NCI-H345 (cell line): ENCODE measurements at places on chromosomes 13 and 19.

- peak; percentile 4 for DNase-seq
Measured at GRCh38 chr13:48738311-48738710, 84.6 kb downstream of the CYSLTR2 start.

DNA sequence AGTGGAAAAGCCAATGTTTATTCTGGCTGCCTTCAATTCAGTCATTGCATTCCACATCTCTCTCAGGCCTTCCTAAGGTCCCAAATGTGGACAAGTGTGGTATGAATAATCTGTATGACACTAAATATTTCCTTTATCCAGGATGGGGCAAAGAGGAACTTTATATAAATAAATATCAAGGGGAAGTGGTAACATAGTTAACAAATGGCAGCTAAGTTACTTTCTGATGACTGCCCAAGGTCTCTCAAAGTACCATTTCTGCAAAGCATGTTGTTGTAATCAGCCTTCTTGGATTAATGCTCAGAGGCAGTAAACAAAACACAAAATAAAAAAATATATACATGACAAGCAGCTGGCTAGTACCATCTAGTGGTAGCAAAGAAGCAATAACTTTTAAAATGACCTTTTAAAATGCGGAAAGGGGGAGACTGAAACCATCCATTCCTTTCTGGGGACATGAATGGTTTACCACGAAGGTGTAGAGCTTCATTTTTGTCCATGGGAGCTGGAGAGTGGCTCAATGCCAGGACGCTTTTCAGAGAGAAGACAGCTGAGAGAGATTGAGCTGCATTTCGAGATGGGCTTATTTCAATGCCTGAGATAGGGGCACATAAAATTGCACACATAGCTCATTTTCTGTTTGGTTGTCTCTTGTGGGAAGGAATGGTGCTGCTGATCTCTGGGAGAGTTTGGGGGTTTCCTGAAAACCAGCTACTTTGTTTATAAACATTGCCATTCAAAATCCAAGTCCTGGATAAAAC lies 259.2 kb downstream of the RFC3 start:
- peak; percentile 23 for DNase-seq

- DNase-seq = peak; percentile 65
Measured at GRCh38 chr13:109331898-109332297, 454.5 kb downstream of the IRS2 start.

DNA sequence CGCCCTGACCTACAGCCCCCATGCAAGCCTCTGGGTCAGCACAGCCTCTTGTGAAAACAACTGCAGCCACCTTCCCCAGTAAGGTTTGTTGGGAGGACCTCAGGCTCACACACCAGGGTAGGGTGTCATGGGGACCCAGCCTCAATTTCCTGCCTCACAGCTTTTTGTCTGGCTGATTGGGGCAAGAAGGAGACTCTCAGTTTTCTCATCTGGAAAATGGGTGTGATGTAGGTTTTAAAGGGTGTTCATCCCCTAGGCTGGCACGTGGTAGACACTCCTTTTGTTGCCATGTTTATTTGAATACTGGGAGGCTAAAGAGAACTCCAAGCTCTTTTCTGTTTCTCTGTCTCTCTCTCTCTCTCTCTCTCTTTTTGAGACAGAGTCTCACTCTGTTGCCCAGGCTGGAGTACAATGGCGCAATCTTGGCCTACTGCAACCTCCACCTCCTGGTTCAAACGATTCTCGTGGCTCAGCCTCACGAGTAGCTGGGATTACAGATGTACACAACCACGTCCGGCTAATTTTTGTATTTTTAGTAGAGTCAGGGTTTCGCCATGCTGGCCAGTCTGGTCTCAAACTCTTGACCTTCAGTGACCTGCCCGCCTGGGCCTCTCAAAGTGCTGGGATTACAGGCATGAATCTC lies 18.2 kb upstream of the PLAUR start:
- DNase-seq = no peak

DNA sequence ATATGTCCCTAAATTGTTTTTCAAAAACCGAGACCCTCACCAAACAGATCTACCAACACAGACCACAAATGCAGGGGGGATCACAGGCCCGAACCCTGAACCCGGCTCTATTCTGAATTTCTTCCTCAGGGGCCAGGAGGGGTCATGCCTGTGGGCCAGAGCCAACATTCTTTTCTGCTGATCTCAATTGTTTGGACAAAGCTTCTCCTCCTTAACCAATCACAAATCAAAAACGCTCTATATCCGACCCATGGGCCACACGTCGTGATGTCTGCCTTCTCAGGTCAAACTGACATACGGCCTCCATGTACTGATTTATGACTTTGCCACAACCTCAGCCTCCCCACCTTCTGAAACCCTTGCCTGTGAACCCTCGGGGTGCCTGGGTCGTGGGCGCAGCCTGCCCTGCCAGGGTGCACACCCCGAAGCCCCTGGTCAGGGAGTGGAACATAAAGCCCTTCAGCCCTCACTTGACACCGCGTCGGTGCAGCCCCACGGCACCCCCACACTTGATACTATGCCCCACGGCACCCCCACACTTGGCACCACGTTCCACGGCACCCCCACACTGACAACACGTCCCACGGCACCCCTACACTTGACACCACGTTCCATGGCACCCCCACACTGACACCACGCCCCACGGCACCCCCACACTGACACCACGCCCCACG lies 58.4 kb upstream of the C13orf46 start:
- DNase-seq = no peak

DNA sequence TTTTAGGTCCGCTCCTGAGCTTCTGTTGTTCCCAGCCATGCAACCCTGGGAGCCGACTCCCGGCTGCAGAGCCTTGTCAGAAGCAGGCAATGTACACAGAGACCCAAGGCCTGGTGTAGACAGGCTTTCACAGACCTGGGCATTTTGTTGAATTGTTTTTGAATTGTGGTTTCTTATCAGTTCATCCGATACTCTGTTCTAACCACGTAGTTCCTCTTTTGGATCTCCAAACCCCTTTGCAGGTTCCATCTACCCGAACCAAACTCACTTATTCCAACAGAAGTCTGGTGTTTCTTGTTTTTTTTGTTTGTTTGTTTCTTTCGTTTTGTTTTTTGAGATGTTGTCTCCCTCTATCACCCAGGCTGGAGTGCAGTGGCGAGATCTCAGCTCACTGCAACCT lies 6.3 kb upstream of the NLRP2 start:
- no peak for DNase-seq

GRCh38 chr19:51948975-51949374 lies 21.7 kb downstream of the ZNF613 start:
- no peak for DNase-seq

DNA sequence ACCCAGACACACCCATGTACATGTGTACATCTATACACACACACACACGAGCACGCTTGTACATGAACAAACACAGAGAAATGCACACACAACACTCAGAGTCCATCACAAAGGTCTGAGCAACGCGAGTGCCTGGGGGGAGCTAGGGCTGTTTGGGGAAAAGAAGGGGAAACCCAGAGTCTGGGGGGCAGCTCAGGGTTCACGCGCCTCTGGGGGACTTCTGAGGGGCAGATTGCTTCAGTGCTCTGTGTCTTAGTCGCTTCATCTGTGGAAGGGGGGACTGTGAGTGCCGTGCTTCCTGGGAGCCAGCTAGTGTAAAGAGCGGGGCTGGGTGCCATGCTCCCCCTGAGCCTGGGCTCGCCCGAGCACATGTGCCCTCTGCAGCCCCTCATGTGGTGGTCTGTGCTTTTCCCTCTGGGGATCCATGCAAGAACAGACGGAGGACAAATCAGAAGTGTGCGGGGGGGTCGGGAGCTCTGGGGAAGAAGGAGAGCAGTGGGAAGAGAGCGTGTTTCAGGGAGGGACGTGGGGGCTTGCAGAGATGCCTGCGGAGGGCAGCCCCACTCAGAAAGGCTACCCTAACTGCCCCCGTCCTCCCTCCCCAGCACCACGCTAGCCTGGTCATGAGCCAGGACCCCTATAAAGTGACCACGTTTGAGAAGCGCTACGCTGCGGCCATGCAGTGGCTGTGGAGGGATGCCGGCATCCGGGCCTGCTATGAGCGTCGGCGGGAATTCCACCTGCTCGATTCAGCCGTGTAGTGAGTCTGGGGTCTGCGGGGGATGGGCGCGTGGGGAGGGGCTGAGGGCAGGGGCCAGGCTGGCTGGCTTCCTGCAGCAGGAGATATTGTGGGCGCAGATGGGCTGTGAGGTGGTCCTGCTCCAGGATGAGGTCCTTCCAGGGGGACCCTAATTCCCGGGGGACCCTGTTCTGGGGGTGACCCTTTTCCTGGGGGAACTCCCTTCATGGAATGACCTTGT lies 14.0 kb downstream of the GNA15 start:
- DNase-seq = no peak

DNA sequence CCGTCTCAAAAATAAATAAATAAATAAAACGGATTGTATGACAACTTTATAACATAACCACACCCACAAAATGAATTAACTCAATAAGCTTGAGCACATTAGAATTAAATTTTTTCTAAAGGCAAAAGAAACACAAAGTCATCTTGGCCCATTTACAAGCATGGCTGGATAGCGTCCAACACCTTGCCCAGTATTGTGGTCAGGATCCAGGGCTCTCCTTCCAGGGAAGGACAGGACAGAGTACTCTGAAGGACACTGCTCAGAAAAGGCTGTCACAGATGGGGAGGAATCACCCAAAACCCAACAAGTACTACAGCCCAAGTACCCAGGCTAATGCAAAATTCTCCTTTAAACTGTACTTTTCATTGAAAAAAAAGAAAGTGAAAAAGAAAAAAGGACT lies 27.1 kb downstream of the SUGP2 start:
- no peak for DNase-seq

- DNase-seq = no peak
Measured at GRCh38 chr19:11361771-11362731, 6.8 kb downstream of the PLPPR2 start.

DNA sequence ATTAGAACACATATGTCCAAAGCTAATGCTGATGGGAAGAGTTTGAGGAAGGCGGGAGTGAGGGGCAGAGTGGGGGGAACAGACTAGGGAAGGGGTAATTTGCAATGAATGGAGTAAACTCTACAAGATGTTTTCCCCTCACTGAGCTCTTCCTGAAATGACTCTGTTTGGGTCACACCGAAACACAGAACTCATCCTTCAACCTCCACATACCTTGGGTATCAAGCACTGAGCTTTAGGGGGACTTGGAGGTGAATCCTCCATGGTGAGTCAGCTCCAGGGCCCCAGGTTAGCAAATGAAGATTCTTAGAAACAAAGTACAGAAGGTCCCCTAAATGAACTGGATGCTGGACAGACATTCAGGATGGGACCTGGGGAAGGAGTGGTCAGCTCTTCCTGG lies 1.3 kb upstream of the SIGLEC10 start:
- DNase-seq = no peak

DNA sequence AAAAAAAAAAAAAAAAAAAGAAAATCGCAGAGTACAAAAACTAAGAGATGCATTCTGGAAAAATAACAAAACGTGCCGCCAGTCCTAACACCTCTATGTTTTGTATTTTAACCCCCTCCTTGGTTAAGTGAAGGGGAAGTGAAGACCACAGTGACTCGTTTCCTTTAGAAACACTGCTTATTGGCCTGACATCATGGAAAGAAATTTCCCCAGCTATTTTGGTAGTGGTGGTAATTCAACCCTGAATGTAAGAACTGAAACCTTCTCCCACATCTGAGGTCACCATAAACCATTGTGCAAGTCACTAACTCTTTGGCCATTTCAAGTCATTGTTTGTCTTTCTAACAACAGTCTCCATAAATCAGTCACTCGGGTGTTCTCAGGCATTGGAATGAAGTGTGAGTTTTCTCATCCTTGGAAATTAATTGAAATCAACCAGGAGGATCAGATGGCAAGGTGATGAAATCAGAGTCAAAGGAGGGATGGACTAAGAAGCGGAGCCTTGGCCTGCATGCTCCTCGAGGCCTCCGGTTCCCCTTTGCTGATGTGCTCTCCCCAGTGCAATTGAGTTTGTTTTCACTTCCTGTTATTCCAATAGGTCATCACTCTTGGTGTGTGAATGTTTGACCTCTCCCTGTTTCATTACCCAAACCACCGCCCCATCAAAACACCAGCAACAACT lies 443.9 kb downstream of the FGF9 start:
- DNase-seq = no peak

DNA sequence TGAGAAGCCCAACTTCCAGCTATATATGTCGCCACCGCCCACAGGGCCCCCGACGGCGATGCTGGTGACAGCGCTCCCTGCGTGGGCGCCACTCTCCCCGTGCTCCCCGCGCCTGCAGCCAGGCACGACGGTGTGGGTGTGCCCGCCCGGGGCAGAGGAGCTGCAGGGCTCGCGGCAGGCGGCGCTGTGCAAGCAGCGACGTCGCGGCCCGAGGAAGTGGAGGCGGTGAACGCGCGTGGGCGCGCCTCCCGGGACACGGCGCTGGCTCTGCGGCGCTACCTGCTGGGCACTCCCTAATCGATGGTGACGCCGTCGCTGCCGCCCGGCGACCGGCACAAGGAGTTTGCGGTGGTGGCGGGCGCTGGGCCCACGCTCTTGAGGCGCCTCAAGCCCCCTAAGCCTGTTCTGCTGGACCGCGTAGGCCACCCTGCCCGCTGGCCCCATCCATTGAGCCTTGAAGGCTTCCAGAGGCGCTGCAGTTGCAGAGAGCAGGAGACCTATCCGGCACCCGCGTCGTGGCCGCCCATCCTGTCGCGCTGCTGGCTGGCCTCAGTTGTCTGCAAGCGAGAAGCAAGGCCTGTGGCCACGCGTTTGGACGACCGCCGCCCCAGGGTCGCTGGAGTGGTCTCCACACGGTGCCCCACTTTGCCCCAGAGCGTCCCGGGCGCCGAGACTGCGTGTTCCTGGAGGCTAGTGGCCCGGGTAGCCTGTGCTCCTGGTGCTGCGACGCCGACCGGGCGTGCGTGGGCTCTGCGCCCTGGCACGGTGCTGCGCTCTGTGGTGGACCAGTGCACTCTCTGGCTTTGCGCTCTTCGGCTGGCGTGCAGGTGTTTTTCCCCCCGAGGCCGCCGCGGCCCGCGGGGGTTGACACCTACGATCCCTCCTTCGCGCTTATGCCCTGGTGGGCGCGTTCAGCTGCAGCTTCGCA lies 23.1 kb downstream of the LRFN3 start:
- DNase-seq = peak; percentile 40
